ENCODE measurements at places on chromosomes 13 and 19.

DNA sequence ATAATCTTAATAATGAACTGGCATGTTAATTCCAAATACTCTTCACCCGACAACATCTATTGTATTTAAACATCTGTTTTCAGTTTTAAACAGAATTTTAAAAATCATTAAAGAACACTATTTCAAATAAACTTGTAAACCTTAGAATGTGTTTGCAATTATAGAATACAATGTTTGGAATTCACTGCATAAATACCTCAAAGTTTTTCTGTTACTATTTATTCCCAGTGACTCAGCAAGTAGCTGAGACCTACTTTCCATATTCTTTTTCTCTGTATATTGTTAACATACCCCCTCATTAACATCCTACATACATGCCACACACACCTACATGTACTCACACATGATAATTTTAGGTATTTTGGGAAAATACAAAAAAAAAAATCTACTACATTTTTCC is 1134.3 kb downstream of the SLITRK1 start:
- no peak for DNase-seq

GRCh38 chr13:106464076-106464475 is 71.4 kb downstream of the EFNB2 start:
- DNase-seq = no peak

GRCh38 chr19:400976-401865 is 7.7 kb downstream of the C2CD4C start:
- DNase-seq = no peak

GRCh38 chr13:31320946-31321345 is 121.2 kb downstream of the B3GLCT start:
- no peak for DNase-seq

DNA sequence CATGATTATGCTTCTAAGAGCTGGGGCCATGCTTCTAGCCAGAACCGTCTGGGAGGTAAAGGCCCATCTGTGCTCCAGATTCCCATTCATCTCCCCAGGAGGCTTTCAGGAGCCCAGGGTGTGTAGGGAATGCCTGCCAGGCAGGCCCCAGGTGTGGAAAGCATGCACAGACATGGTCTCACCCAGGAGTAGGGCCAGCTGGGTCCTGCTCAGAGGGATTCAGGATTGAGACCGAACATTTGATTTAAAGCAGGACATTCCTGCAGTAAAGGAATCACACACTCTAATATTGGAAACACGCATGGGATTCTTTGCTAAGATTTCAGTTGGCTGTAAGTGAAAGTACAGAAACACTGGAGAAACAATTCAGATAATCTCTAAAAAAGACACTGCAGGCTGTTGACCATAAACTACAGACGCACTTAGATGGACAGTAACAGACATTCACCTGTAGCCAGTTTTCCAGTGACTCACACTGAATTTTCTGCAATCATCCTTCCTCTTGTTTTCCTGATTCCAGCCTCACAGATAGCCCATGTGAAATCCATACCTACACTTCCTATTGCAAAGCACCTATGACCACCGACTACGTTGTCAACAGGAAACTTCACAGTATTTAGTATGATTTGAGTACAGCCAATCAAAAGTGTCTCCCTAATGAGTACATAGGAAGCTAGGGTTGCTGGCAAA is 257.8 kb downstream of the TBC1D4 start:
- DNase-seq = no peak

DNA sequence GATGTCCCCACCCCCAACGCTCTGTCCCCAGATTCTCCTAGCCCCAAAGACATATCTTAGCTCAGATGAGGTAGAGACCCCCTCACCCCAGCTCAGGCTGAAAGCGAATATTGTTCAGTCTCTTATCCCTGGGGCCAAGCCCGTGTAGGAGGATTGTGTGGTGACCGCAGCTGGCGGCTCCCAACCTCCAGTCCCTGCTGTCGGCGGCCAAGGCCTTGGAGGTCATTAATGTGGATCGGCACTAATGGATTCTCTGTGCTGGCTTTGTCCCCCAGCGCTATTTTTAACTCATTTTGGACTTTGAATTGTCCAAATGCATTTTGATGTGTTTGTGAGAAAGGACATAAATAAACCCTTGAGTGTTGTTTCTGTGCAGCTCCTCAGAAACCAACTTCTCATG is 124.2 kb downstream of the UQCRFS1 start:
- no peak for DNase-seq

GRCh38 chr13:99151516-99151915 is 49.1 kb upstream of the UBAC2 start:
- DNase-seq = no peak

- DNase-seq = no peak
Observed at GRCh38 chr19:48108997-48109782, 1.4 kb downstream of the PLA2G4C start.

- no peak for DNase-seq
Observed at GRCh38 chr19:22257916-22258315, 28.3 kb upstream of the ZNF729 start.

GRCh38 chr13:113666951-113667701 is at the start of gene GRK1:
Gene GRK1, plus strand, starts transcription at chr13:113667219. Its CDS starts 168 bp downstream, at chr13:113667387.
- no peak for DNase-seq

DNA sequence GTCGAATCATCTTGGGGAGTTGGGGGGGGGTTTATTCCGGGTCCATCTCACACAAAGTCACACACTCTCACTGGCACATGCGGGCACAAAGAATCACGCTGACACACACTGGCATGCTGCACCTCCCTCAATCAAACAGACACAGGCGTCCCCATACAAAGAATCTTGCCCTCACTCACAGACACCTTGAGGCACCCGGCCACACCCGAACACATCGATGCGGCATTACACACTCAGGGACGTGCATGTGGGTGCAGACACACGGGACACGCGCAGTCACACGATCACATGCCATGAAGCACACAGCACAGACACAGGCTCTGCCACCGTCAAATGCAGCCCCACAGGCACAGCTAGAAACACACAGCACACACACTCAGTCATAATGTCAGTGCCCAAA is 7.8 kb downstream of the NFIX start:
- DNase-seq = no peak

GRCh38 chr19:57288373-57288772 is 8.1 kb downstream of the ZNF460 start:
- no peak for DNase-seq

GRCh38 chr19:21197590-21198295 is 55.9 kb downstream of the ZNF431 start:
- no peak for DNase-seq

GRCh38 chr19:30086220-30086619 is 144.2 kb downstream of the URI1 start:
- no peak for DNase-seq

- DNase-seq = no peak
Observed at GRCh38 chr13:35524171-35524570, 47.7 kb upstream of the MAB21L1 start.

DNA sequence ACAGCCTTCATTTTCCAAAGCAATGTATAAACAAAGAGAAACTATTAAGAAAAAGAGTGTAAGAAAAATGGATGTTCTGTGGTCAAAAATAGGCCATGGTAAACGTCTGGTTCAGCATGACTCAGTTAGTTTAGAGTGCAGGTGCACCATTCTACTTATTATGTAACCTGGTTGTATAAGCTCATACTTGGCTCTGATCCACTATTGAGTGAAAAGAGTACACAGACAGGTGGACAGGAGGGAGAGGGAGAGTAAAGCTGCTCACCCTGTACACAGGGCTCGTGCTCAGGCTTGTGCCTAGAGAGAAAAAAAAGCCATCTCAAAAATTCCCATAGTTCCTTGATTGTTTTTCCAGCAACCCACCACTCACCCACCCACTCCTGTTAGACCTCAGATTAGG is 85.8 kb upstream of the ZNF91 start:
- no peak for DNase-seq

DNA sequence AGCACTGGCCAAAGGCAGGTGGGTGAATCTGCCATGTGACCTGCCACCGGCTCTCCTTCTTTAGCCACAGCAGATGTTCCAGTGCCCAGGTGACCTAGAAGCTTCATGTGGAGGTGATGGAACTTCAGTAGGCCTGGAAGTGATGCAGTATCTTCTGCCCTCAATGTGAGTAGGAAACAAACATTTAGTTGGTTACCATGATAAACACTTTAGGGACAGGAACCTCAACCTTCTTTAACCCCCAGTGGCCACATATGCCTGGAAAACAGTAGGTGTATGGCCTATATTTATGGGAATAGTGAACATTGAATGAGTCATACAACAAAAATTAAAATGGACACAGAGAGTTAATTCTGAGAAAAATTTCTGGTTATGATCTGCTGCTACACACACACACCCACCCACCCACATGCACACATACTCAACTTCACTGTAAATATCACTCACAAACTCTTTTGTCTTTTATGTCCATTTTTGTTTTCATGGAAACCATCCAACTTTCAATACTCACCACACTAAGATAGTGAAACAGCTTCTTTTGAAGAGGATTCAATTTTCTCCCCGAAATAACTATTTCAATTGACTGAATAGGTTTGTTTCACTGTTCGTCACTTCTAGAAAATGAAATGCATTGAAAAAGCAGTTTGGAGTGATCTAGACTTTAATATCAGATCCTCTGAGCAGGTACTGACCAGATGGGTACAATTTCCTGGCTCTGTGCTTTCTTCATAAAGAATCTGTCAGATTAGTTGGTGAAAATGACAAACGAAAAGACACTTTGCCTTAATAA is 97.3 kb downstream of the STARD13 start:
- no peak for DNase-seq

DNA sequence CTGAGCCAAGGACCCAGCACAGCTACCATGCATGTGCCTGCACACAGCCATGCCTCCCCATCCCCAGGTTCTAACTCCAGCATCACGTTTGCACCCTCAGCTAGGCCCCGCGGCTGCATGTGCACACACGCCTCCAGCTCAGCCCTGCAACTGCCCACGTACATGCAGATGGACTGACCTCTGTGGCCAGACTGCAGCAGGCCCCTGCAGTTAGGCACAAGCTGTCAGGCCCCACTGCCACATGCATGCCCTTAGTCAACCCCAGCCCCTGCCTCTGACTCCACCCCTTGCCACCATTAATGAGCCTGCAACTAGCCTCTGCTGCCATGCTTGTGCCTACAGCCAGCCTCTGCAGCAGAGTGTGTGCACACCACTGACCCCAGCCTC is 23.1 kb downstream of the SLC6A16 start:
- DNase-seq = no peak

- no peak for DNase-seq
Observed at GRCh38 chr19:47494211-47494547, 10.2 kb upstream of the KPTN start.

- DNase-seq = no peak
Observed at GRCh38 chr13:74114202-74114601, 20.0 kb downstream of the KLF12 start.

- peak; percentile 89 for DNase-seq
Observed at GRCh38 chr13:39105110-39105509, 66.9 kb downstream of the NHLRC3 start.

GRCh38 chr13:95295026-95295425 is 6.2 kb downstream of the ABCC4 start:
- no peak for DNase-seq

DNA sequence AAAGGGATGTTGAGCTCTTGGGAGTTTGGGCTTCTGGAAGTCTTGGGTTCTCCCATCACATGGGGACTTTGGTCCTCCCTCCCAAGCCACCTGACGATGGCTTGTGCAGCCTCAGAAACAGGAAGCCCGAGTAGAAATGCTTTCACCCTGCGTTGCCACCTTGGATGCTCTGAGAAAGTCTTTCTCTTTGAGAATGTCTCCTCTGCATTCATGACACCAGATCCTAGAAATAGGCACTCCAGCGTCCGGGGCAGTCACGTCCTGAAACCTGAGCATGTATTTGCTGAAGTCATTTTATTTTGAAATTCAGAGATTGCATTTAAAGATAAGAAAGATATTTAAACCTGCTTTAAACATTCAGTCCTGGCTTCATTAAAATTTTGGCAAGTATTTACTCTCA is 34.4 kb downstream of the CUL4A start:
- DNase-seq = no peak

DNA sequence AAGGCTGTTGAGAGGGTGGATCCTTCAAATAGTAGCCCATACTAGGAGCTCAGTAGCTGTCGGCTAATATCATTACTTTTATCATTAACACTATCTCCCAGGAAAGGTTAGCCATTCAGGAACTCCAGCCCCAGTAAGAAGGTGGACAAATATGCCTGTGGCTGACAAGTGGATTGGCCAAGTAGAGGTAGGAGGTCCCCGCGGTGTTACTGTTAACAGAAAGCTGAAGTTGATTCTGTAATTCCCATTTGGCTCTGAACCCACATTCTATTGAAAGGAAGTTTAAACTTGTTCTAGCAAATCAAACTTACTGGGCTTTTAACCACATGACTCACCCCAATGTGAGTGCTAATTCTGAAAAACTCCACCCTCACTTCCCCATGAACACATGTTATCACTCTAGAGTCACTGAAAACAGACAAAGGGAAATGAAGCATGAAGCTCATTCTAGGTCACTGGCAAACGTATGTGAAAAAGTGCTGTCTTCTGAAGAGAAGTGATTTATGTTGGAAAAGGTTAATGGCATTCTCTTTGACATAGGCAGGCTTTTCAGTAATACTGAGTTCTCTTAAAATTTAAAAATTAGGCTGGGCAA is 273.5 kb downstream of the FGF14 start:
- no peak for DNase-seq

DNA sequence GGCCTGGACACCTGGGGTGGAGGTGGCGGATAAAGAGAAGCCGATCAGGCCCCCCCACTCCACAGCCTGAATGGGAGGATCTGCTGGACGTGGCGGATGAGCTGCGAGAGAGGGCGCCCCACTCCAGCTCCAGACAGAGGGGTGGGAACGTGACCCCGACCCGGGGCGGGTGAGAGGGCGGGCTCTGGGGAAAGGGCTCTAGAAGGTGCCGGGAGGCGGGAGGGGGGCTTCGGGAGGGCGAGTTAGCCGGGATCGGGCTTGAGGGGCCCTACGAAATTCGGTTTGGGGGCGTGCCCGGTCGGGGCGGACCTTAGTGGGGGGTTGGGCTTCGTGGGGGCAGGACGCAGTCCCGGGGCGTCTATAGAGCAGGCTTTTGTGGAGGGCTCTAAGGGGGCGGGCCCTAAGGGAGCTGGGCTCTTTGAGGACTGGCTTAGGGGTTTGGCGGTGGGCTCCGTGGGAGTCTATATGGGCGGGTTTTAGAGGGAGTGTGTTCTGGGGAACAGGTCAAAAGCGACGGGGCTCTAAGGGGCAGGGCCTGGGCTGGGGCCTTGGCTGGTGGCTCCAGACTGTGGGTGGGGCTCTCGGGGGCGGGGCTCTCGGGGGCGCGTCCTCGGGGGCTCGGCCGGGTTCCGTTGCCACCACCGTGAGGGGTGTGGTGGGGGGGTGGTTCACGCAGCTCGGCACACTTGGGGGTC is 4.1 kb upstream of the NANOS3 start:
- DNase-seq = no peak

DNA sequence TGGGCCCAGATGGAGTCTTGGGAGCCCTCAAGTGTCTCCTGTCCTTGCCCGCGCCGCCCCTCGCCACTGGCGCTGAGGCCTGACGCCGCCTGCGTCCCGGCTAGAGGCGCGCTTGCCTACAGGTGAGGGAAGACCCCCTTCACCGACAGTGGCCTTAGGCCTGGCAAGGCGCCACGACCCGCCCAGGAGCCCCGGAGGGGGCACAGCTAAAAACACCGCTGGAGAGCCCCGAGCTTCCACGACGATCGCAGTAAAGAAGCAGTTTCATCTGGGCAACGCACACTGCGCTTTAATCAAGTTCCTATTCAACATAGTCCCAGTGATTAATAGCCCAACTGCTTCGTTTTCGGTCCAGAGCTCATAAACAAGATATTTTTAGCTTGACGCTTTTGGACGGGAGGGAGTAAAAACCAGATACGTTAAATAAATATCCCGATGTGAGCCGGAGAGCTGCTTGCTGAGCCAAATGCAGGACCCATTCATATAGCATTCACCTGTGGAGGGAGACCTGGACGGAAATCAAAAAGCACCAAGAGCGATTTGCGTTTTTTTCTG is 1.5 kb upstream of the CEBPA start:
- no peak for DNase-seq

Measured in NCI-H2107 (cell line).